Activated CD4-positive, CD25-positive, alpha-beta regulatory T cell treated with anti-CD3 and anti-CD28 coated beads, Interleukin-2, amount 50 U/mL, for 72 hours (primary cell): ENCODE measurements at places on chromosomes 16 and 17.

DNA sequence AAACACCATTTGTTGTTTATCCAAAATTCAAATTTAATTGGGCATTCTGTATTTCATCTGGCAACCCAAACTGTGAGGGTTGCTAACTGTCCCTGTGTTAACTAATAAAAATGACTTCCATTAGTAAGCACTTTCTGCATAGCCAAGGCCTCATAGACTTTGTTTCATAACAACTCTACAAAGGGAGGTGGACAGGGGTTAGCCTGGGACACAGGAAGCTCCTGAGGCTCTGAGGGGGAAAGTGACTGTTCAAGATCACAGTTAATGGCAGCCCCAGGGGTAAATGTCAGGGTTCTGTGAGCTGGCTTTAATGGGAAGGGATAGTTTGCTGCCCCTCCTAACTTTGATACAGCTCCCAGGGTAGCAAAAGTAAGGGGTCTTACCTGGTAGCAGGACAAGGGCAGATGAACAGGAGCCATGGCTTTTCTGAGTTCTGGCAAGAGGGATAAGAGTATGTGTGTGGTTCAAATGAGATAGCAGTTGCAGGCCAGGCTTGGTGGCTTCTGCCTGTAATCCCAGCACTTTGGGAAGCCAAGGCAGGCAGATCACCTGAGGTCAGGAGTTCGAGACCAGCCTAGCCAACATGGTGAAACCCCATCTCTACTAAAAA is 2.2 kb downstream of the HEATR9 start:
- no peak for DNase-seq

DNA sequence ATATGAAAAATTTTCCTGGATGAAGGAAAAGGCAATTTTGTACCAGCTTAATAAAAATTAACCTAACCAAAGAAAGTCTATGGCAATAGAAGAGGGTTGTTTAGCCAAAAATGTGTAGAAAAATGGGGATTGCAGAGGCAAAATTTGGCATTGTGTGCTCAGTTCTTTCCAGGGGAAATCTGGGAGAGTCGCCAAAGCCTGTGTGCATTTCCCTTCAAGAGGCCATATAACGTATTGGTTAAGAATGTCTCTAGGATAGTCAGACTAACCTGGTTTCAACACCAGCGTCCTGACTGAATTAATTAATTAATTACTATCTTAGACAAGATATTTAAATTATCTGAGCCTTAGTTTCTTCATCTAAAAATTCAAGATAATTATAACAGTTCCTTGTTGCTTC is 44.8 kb upstream of the HLF start:
- no peak for DNase-seq

DNA sequence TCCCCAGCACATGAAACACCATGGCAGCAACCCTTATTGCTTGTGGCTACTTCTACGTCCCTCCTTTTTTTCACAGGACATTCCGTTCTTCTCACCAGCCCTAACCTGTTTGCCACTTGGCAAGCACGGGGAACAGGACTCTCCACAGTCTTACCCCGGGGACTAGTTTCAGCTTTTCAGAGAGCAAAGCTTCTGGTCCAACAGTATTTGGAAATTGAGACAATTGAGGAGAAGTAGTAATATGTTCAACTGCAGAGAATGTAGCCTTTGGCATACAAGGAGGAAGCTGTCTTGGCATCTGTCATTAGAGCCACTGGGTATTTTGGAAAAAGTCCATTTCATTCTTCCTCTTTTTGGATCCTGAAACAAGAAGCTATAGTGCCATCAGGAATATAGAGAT is 65.7 kb downstream of the MAP2K6 start:
- DNase-seq, result no peak

- DNase-seq, result no peak
Measured at GRCh38 chr16:86974120-86974519, 343.1 kb downstream of the C16orf95 start.

- DNase-seq, result no peak
Measured at GRCh38 chr16:84357191-84357651, 11.1 kb upstream of the ATP2C2 start.
